ENCODE measurements at places on chromosomes 6 and 20.
A peak's percentile ranks its signal among the peaks of the same experiment; 100 is the strongest.

DNA sequence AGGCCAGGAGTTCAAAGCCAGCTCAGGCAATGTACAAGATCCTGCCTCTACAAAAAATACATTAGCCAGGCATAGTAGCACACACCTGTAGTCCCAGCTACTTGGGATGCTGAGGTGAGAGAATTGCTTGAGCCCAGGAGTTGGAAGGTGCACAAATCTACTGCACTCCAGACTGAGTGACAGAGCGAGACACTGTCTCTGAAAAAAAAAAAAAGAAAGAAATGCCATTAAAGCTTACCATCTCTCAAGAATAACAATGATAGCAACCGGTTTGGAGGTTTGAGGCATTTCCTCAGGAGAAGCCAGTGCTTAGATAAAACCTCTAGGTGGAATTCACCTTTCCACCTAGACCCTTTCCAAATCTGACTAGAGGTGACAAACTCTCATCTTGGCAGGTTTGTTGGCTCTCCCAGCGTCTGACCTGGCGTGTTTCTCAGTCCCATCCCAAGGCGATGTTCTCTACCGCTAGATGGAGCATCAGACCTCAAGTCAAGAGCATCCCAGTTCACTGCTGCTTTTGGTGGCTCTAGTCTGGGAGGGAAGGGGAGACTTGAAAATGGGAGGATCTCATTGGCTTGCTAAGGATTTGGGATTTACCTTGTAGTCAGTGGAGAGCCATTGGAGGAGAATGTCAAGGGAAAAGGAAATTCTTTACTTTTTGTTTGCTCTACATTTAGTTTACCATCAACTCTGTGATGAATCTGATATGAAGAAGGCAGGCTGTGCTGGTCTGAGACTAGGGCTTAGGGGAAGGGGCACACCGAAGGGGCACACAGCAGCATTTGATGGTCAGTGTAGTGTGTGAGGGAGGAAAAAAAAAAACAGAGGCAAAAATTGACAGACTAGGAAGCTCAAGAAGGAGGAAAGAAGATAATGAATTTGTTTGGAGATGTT lies 67.9 kb downstream of the NCOA7 start:
- DNase-seq, result peak; percentile 8

- no peak for DNase-seq
Measured at GRCh38 chr6:106511288-106512047, 117.8 kb downstream of the RTN4IP1 start.

DNA sequence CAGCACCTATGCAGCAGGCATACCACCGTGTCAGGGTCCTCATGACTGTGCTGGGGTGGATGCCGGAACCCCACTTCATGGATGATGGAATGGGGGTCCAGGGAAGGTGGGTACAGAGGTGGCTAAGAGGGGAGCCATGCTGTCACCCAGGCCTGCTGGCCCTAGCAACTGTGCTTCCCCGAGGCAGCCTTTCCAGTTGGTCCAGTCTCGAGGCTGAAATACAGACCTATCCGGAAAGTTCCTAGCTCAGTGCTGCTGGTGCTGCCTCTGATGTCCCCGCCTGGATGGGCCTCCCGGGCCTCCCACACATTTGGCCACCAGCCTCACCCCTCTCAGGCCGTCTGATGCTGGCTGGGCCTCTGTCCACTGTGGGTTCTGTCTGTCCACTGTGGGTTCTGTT lies 17.4 kb downstream of the SIRPA start:
- no peak for DNase-seq

DNA sequence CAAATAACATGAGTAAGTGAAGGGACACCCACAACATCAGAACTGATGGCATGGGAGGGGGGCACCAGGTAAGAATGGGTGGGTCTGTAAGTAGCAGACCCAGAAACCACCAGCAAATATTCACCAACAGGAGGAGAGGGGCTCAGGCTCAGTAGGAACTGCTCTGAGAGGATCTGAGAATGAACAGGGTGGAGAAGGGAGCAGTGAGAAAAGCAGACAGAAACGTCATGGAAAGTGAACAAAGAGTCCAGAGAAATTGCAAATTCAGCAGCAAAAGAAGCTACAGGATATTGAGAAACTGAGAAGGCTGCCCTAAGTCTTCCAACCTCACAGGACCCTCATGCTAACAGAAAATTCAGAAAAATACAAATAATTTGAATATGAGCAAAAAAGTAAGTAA lies 121.3 kb downstream of the KIF16B start:
- no peak for DNase-seq

GRCh38 chr6:151914484-151914883 lies 107.0 kb downstream of the ESR1 start:
- DNase-seq, result no peak

DNA sequence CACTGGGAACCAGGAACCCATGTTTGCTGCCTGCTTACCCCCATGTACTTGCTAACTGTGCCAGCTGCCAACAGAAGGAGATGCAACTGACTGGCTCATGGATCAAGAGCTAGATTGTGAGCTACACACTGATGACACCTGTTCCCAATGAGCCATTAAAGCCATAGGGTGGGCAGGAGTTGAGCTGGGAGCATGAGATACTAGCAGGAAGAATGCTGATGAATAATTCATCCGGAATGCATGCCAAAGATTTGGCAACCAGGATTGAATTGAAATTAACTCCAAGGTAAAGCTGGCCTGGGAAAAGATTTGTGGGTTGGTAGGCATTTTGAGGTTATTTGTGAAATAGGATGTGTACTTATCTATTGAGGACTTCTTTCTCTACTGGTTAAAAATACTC lies 631.1 kb downstream of the KIF16B start:
- no peak for DNase-seq

DNA sequence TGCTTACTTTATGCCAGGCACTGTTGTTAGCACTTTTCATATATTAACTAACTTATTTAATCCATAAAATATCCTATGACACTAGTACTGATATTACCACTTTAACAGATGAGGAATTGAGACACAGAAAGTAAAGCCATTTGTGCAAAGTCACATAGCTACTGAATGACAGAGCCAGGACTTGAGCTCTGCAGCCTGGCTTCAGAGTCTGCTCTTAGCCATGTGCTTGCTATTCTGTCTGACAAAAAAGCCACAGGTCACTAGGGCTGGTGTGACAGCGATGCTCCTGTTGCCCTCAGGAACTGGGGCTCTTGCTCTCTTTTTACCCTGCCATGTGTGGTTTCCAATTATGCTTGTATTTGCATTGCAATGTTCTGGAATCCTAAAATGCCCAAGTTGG lies 44.7 kb upstream of the RNF8 start:
- DNase-seq, result no peak

- no peak for DNase-seq
Measured at GRCh38 chr6:108568551-108569305, 8.0 kb downstream of the FOXO3 start.

- no peak for DNase-seq
Measured at GRCh38 chr6:15798533-15799255, 135.9 kb upstream of the DTNBP1 start.

- no peak for DNase-seq
Measured at GRCh38 chr20:42309050-42309449, 690.9 kb upstream of the CHD6 start.
